ENCODE measurements at places on chromosomes 6 and 20. TPM values are rescaled to one million over a fixed set of nuclear protein-coding genes. Genes with fewer than 3 reads are reported as not detected.

DNA sequence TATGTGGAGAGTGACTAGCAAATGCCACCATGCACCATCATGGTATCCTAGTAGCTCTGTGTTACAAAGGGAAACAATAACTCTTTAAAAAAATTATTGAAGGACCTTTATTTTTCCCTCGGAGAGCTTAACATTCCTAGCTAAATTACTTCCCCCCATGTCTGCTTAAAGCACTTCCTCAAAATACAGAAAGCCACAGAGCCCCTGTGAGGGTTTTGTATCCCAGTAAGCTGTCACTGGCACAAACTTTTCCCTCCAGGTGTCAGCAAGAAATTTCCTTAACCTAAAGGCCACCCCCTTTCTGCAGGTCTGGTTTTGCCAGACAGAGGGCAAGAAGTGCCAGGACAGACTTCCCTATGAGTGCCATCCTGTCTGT is 340.0 kb upstream of the PRDM1 start:
- peaks cover 18% of the 10 kb centered on the region for H3K27me3 ChIP-seq
- H3K4me3 ChIP-seq: no peak overlapping the region
- DNase-seq: no peak
- no peak overlapping the region for H3K27ac ChIP-seq
- H3K36me3 ChIP-seq: no peaks in the 10 kb centered on the region

DNA sequence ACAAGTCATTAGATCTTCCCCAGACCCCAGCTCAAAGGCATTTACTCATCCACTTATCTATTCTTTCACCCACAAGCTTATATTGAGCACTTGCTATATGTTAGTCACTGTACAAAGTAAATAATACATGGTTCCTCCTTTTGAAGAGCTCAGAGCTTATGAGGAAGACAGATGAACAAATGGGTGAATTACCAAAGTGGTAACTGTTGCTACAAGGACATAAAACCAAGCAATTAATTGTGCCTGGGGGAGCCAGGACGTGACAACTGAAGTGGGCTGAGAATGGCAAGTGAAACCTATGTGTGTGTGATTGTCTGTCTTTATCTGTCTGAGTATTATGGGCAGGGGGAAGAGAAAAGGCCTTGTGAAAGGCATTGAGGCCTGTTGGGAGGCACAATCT is 45.6 kb upstream of the AKIRIN2 start:
- H3K27me3 ChIP-seq: peaks cover 5% of the 10 kb centered on the region
- H3K4me3 ChIP-seq: no peak overlapping the region
- H3K27ac ChIP-seq: no peak overlapping the region

- DNase-seq: no peak
- no peak overlapping the region for H3K4me3 ChIP-seq
- peaks cover 50% of the 10 kb centered on the region for H3K36me3 ChIP-seq
- no peaks in the 10 kb centered on the region for H3K4me1 ChIP-seq
These were observed 12.2 kb downstream of the RRP36 start for GRCh38 chr6:43033496-43034189.

DNA sequence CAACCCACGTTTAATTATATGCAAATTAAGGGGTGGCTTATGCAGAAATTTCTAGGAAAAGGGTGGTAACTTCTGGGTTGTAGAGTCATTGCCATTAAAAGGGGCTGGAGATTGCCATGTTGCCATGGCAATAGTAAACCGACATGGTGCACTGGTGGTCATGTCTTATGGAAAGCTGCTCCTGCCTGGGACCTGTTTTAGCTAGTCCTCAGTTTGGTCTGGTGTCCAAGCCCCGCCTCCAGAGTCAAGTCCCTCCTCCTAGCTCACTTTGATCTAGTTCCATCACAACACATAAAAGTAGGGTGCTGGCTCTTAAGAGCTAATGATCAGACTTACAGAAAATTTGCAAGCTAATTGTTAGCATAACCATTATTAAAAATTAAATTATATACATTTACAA is 5.3 kb downstream of the SLC22A2 start:
- DNase-seq: no peak
- peaks cover 12% of the 10 kb centered on the region for H3K27me3 ChIP-seq
- H3K4me3 ChIP-seq: no peak overlapping the region
- H3K4me1 ChIP-seq: no peaks in the 10 kb centered on the region
- H3K27ac ChIP-seq: no peak overlapping the region

DNA sequence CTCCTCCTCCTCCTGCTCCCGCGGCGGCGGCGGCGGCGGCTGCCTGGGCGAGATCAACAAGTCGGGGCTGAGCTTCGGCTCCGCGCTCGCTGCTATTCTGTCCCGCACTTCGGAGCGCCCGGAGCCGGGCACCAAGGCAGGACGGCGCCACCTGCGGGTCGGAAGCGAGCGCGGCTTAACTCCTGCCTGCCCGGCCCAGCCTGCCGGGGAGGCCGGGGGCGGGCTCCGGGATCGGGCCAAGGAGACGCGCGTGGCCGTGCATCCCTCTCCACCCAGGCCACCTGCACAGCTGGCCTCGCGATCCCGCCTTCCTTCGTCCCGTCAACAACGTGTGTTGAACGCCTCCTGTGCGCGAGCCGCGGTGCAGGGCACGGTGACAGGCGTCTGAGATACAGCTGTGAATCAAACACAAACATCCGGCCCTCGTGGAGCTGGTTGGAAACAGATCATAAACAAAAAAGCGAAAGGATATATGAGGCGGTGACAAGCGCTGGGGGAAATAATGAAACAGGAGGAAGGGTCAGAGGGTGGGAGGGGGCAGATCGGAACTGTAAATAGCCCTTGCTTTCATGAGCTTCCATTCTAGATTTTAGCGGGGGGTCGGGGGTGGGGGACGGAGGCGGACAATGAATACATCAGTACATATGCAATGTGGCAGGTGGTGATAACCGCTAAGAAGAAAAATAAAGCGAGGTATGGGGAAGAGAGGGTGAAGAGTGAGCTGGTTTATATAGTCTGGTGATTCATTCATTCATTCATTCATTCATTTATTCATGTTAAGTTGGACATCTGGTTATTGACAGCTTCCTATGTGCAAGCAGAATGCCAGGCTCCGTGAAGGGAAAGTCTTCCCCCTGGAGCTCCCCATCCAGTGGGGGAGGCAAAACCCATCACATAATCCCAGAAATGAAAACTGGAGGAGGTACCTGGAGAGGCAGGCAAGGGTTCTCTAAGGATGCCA is 2.0 kb upstream of the KCNB1 start:
- H3K27ac ChIP-seq: peak overlapping the region; percentile 11
- H3K4me1 ChIP-seq: peaks cover 3% of the 10 kb centered on the region
- peaks cover 49% of the 10 kb centered on the region for H3K27me3 ChIP-seq

GRCh38 chr6:21406316-21406715 is 187.2 kb upstream of the SOX4 start:
- no peak for DNase-seq
- H3K27me3 ChIP-seq: peaks cover 10% of the 10 kb centered on the region
- H3K4me1 ChIP-seq: peaks cover 5% of the 10 kb centered on the region

- H3K27me3 ChIP-seq: peaks cover 17% of the 10 kb centered on the region
- H3K4me3 ChIP-seq: no peak overlapping the region
- H3K36me3 ChIP-seq: no peaks in the 10 kb centered on the region
- no peak for DNase-seq
These were observed 58.2 kb upstream of the POLR1H start for GRCh38 chr6:30002871-30003270.

GRCh38 chr6:131255434-131255833 is 120.2 kb downstream of the AKAP7 start:
- peaks cover 8% of the 10 kb centered on the region for H3K36me3 ChIP-seq
- H3K4me3 ChIP-seq: no peak overlapping the region
- no peak for DNase-seq

- H3K36me3 ChIP-seq: no peaks in the 10 kb centered on the region
- H3K4me3 ChIP-seq: no peak overlapping the region
- no peaks in the 10 kb centered on the region for H3K4me1 ChIP-seq
- H3K27me3 ChIP-seq: no peaks in the 10 kb centered on the region
These were observed 76.3 kb downstream of the TMEM170B start for GRCh38 chr6:11613858-11614257.

DNA sequence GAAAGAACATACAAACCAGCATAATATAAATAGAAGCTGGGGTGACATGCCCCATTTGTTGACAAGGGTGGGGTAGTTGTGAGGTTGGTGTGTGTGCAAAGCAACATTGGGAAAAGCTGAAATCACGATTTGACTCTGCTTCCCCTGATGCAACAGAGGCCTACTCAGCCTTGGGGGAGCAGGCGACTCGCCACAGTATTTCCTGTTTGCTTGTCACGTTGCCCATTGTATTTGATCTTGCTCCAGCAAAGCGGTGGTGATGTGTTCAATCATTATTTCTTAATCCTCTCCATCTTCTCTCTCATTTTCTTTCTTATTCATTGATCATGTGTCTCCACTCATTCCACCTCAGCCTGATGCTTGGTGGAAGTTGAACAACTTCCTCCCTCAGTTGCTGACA is 165.8 kb upstream of the CITED2 start:
- H3K27ac ChIP-seq: peak overlapping the region; percentile 82
- H3K4me3 ChIP-seq: peak overlapping the region; percentile 13
- no peaks in the 10 kb centered on the region for H3K27me3 ChIP-seq
- peak; percentile 71 for DNase-seq

DNA sequence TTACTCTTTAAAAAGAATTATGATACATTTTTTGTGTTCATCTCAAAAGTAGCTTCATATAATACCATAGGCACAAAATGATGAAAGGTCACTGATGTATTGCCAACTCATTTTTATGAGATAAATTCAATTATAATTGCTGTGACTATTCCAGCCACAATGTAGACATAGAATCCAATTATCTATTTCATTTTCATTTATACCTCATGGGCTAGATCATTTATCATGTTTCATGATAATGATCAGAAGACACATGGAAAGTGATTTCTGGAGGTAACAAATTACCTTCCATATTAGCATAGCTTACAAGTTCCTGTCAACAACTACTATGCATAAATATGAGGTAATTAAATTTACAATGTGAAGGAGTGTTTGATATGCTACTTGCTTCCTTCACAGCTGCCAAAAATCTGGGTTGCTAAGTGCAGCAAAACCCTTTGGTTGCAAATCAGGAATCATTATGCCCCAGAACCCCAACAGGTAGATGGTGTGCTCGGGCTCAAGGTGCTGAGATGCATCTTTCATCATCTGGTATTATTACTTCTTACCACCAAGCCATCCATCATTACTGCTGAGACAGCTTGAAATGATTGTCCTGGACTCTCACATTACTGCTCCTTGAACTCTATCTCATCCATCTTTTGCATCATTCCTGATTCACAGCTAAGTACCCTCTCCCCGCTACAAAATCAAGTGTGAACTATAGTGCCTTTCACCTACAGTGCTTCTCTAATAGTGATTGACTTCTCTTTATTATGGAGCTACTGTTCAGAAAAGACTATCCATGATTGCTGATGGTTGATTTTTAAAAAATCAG is 306.0 kb upstream of the THEMIS start:
- DNase-seq: no peak
- no peak overlapping the region for H3K27ac ChIP-seq
- no peaks in the 10 kb centered on the region for H3K27me3 ChIP-seq
- H3K36me3 ChIP-seq: no peaks in the 10 kb centered on the region
- H3K4me1 ChIP-seq: no peaks in the 10 kb centered on the region

LAMA2 gene
- total RNA-seq: 0.26 TPM

RUNX2 gene
- 3.0 TPM for total RNA-seq

SCUBE3 gene
- not detected for total RNA-seq

LIN28B gene
- total RNA-seq: not detected

ANKS1A gene
- 5.3 TPM for total RNA-seq

SLC17A4 gene
- total RNA-seq: not detected
